ENCODE measurements at places on chromosomes 16 and 17. TPM values are rescaled to one million over a fixed set of nuclear protein-coding genes. Genes with fewer than 3 reads are reported as not detected.
A peak's percentile ranks its signal among the peaks of the same experiment; 100 is the strongest.

DNA sequence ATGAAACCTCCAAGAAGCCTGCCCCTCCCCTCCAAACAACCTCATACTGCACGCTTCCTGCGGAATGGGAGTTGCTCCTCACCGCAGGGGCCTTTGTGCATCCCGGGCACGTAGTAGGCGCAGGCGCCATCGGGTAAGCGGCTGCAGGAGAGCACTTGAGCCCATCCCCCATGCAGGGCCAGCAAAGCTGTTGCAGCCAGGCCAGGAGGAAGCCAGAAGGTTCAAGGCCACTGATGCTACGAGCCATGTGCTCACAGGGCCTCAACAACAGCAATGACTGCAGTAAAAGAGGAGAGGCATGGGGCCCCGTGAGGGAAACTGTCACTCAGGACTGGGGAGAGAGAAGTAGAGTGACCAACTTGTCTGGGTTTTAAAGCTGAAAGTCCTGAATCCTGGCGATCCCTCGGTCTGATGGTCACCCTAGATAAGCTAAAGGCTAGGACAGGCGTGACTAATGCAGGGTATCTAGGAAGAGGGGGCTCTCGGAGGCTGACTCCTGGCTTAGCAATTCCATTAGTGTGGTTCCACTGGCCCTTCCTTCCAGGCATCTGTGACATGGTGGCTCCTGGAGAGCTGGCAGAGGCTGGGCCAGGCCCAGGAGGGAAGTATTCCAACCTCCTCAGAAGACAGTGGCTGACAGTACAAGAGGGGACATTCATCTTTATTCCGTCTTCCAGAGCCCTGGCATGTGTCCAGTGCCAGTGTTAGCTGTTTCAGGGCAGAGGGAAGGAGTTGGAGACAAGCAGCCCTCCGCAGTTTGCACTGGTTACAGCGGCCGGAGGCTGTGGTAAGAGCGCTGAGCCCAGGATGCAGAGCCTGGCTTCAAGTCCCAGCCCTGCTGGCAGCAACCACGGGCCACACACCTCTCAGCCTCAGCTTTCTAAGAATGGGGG, 20.8 kb downstream of the GOSR2 start:
- DNase-seq = peak; percentile 62

DNA sequence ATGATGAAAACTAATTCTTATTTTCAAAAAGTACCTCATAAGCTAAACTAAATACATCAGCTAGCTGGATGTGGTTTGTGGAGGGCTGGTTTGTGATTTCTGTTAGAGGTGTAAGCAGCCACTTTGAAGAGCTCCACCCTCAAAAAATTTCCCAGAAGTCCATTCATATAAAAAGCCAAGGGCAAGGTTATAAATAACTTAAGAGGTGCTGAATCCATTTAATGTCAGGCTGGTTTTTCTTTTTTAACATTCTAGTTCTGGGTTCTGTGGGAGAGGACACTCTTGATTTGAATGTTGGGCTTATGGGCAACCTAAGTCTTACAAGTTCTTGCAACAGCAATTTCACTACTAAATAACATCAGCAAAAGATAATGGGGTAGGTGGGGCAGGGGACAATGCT, 3.4 kb upstream of the WIPI1 start:
- no peak for DNase-seq

The NOS2 gene
- 0.74 TPM for total RNA-seq

DNA sequence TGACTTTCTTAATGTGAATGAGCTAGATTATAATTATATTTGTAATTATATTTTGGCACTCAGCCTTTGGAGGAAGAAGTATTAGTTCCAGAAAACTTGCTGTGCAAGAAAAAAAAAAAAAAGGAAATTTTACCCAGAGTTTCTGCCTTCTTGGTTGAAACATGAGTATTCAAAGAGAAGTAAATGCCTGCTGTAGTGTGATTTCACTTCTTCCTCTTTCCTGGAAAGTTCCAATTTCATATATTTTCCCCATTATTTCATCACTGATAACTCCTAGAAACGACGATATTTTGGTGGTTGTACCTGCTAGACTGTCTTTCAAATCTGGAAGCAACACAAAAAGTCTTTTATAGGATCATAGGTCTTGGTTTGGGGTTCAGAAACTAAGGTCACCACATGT, 20.4 kb upstream of the MPHOSPH6 start:
- DNase-seq = no peak

Measured in Daoy (cell line).